ENCODE measurements at places on chromosomes 2 and 18. TPM values are rescaled to one million over a fixed set of nuclear protein-coding genes. Genes with fewer than 3 reads are reported as not detected.

DNA sequence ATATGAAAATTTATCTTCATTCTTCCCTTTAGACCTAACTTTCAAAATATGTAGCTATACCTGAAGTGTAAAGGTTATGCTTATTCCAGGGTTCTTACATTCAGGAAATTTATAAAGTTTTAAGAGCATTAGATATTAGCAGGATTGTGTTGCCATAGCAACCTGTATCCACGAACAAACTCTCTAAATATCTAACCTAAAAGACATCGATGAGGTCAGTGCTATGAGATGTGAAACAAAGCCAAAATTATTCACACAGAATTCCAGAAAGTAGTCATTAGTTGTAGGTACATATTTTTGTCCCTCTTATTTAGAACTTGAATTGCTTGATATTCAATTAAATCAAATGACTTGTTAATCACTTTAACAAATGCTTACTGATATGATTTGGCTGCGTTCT lies 705.3 kb downstream of the SOCS6 start:
- no peak overlapping the region for H3K4me3 ChIP-seq
- H3K36me3 ChIP-seq: no peaks in the 10 kb centered on the region
- peaks cover 3% of the 10 kb centered on the region for H3K27me3 ChIP-seq
- H3K27ac ChIP-seq: no peak overlapping the region
- no peak for DNase-seq
- H3K4me1 ChIP-seq: peaks cover 17% of the 10 kb centered on the region

SLC4A5 gene
- total RNA-seq: 9.3 TPM

RAPGEF4 gene
- 24.7 TPM for total RNA-seq

TMEM247 gene
- total RNA-seq: not detected

- peaks cover 8% of the 10 kb centered on the region for H3K4me1 ChIP-seq
- DNase-seq: no peak
- peaks cover 9% of the 10 kb centered on the region for H3K36me3 ChIP-seq
- no peak overlapping the region for H3K4me3 ChIP-seq
These were observed 74.2 kb downstream of the OTX1 start for GRCh38 chr2:63124850-63125249.

GRCh38 chr18:47736376-47737140 lies 193.9 kb downstream of the SMAD2 start:
- H3K36me3 ChIP-seq: no peaks in the 10 kb centered on the region
- DNase-seq: peak; percentile 28
- H3K4me1 ChIP-seq: no peaks in the 10 kb centered on the region
- H3K27ac ChIP-seq: no peak overlapping the region
- no peak overlapping the region for H3K4me3 ChIP-seq
- H3K27me3 ChIP-seq: peaks cover 70% of the 10 kb centered on the region

DNA sequence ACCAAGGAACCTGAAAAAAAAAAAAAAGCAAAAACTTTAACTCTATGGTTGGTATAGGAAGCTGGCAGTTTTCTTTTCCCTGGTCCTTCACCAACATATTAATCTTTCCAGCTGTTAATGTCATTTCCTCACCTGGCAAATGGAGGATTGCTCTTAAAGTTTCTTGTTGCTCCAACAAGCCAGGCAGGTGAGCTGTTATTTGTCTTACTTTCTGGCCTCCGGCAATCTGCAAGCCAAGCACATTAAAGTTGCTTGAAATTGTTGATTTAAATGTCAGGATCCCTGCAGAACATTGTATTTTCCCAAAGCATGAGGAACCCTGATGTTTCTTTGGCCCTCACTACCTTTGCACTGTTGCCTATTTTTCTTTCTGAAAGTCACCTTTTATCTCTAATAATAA lies 664.9 kb downstream of the METTL4 start:
- no peaks in the 10 kb centered on the region for H3K27me3 ChIP-seq
- DNase-seq: no peak
- H3K4me1 ChIP-seq: peaks cover 7% of the 10 kb centered on the region
- no peak overlapping the region for H3K4me3 ChIP-seq
- H3K36me3 ChIP-seq: peaks cover 3% of the 10 kb centered on the region
- no peak overlapping the region for H3K27ac ChIP-seq

DNA sequence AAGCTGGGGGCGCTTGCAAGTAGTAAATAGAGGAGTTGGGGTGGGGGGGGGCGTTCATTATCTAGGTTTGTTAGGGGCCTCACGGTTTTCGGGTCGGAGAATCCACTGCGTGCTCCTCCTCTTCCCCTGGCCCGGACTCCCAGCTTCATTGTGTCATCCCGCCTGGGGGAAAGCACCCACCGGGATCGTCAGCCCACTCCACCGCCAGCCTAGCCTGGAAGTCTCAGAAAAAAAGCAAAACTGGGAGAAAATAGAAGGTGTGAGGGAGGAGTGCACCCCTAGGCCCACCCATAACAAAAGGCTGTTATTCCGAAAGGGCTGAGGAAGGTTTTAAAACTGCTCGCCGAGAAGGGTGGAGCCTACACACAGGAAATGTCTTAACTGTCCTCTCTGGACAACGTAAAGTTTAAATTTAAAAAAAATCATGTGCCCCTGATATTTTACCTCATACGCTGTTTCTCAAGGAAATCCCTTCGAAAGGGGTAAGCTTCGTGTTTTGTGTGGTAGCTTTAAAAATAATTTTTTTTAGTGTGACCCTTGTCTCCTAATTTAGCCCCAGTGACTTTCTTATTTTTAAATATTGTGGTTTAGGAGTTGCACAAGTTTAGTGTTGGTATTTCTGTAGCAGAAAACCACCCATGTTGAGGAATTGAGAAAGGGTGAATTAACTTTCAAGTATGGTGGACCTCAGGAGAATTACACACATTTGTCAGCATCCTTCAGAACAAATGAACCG lies 104.2 kb downstream of the SPTBN1 start:
- peaks cover 68% of the 10 kb centered on the region for H3K4me1 ChIP-seq
- H3K36me3 ChIP-seq: no peaks in the 10 kb centered on the region
- peak overlapping the region; percentile 97 for H3K27ac ChIP-seq
- no peaks in the 10 kb centered on the region for H3K27me3 ChIP-seq
- peak overlapping the region; percentile 92 for H3K4me3 ChIP-seq
